ENCODE measurements at places on chromosomes 5 and 9. TPM values are rescaled to one million over a fixed set of nuclear protein-coding genes. Genes with fewer than 3 reads are reported as not detected.

DNA sequence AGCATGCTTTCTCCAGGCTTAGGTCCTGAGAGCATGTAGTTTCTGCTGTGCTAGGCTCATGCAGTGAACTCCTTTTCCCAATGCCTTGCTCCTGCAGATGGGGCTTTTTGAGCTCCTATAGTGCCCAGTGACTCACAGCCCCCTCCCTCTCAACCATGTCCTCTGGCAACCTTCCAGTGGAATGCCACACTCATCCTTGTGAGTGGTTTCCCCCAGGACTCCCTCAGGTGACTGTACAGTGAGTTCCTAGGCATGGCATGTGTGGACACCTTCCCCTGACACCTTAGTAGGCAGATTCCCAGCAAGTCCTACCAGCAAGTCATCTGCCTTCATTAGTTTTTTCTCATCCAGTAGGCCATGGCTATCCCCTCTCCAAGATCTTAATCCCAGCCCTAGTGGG, 72.4 kb upstream of the CXCL14 start:
- no peak for ATAC-seq

The PCDHB5 gene
- 0.42 TPM for total RNA-seq

DNA sequence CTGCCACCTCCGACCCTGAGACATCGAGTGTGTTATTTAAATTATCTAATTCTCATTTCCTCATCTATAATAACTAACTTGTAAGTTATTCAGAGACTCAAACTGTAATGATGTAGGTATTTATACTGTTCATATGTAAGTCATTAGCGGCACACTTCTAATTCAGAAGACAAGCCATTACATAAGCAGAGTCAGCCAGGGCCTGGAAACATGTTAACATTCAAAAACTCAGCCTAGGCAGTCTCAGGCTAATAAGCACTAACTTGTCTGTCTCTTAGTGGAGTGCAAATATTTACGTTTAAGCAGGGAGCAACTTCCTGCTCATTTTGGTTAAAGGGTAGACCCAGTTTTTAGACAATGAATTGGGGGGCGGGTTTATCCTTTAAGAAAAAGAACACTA, 598.4 kb downstream of the ACTL7B start:
- ATAC-seq = no peak

The OR1L6 gene
- total RNA-seq = 0.87 TPM

- no peak for ATAC-seq
Observed at GRCh38 chr5:58207076-58207475, 252.8 kb downstream of the PLK2 start.

GRCh38 chr5:161278739-161279660, 267.5 kb downstream of the GABRB2 start:
- no peak for ATAC-seq

GRCh38 chr9:129569502-129570449, 51.1 kb downstream of the C9orf50 start:
- peak; percentile 39 for ATAC-seq

The LHX6 gene
- 0.50 TPM for total RNA-seq

The FBXL7 gene
- 3.9 TPM for total RNA-seq
